ENCODE measurements at places on chromosomes 13 and 19.

GRCh38 chr19:11177592-11177991 lies 19.8 kb downstream of the KANK2 start:
- DNase-seq: no peak

DNA sequence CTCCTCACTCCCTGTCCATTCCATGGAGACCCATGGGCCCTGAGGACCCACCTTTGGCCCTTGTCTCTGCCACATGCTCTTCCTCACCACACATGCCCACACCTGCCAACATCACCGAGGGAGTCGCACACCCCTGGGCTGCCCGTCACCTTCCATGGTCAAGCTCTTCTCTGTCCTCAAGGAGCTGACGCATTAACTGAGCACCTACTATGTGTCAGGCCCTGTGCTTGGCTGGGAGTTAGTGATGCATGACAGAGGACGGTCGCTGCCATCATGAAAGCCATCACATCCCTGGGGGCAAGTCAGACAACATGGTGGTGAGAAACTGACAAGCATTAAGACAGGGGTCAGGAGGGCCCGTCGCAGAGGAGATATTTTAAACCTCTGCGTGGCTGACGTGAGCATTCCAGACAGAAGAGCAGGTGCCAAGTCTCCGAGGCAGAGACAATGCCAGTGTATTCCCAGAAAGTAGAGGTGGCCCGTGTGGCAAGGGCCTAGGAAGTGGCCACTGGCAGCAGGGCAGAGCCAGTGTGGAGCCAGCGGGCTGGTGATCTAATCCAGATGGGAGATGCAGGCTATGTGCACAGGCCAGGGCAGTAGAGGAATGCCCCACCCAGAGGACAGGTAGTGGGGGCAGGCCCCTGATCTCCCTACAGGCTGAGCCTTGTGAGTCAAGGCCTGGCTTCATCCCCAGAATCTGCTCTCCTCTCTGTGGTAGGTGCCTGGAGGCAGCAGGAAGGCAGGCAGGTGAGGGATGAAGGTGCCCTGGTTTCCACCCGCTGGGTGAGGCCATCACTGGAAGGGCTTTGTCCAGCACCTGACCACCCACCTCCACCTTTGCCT lies 21.2 kb downstream of the ELAVL1 start:
- DNase-seq: no peak

- DNase-seq: no peak
Observed at GRCh38 chr13:25180775-25181537, 8.9 kb upstream of the AMER2 start.

GRCh38 chr19:12969292-12969988 lies at the start of gene DAND5:
Gene DAND5 (plus strand): TSS chr19:12969576. CDS start chr19:12969661, 85 bp downstream.
- DNase-seq: no peak

DNA sequence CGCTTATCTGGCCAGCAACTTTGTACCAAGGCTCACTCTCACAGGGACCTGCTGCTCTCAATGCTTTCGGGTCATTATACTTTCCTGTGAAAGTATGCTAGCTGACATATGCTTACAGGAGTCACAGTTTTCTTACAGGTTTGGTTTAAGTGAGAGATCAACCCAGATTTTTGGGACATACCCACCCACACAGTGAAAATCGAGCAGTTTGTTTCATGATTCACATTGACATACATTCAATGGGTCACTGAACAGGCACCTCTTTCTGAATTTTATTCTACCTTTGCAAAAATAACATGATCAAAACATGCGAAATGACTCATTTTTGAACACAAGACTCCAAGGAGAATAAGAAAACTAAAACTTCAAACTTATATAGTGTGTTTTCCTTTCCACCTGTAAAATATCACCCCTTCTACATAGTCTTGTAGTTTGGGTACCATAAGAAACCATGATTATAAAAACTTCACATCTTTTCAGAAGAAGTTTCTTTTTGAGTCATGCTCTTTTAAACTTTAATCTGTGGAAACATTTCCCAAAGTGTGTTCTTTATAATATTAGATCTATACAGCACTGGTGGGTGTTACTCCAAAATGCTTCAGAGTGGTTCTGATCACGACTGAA lies 44.3 kb upstream of the TEX29 start:
- DNase-seq: no peak
